ENCODE measurements at places on chromosomes 16 and 17.

- no peak for DNase-seq
Measured at GRCh38 chr17:47999582-47999981, 28.7 kb downstream of the CDK5RAP3 start.

GRCh38 chr17:63665527-63666214 is 34.3 kb downstream of the LIMD2 start:
- no peak for DNase-seq

- no peak for DNase-seq
Measured at GRCh38 chr17:10105513-10106001, 92.8 kb downstream of the GAS7 start.

DNA sequence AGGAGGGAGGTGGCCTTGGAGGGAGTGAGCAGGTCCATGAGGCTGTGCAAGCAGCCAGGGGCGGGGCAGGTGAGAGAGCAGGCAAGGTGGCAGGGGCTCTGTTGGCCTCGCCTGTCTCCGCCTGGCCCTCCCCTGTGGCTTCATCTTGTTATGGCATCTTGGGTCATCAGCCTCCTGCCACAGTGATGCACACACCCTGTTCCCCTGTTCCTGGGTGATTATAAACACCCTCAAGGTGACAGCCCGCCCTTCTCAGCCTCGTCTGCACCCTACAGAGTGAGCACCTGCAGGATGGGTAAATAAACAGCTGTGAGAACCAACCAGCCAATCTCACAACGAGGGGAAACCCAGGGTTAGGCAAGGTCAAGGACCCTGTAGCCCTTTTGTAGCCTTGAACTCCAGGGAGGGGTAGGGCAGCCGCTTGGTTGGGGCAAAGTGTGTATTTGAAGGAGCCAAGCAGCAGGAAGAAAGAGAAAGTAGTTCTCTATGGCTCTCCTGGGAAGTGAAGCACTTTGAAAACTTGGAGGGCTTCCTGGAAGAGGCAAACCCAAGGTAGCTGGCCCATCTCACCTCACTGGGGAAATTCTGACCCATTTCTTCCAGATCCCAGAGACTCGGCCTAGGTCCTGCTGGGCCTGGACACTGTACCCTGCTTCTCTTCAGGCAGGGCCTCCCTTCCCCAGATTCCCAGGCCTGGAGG is 60.6 kb downstream of the NT5M start:
- DNase-seq: no peak

- no peak for DNase-seq
Measured at GRCh38 chr16:73956587-73957494, 339.8 kb upstream of the PSMD7 start.

- no peak for DNase-seq
Measured at GRCh38 chr17:67655478-67656148, 62.1 kb upstream of the NOL11 start.

DNA sequence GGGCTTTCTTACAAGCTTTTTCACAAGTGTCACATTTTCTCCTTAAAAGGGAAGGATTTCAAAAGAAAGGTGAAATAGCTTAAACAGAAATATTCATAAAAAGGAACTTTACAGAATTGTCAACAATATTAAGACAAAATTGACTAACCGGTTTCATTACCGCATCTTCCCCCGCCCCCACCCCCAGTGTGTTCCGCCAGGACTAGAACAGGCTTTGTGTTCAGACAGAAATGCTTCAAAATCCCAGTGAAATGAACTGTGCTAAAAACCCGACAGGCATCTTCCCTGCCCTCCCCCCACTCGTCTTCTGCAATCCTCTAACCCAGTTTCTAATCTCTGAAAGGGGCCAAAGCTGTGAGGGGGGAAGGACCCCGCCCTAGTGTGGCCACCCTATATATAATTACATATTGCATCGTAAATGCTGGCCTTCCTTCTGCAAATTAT is 990 bp upstream of the ROGDI start:
- no peak for DNase-seq

GRCh38 chr17:31236137-31236536 is 60.9 kb downstream of the OMG start:
- no peak for DNase-seq

GRCh38 chr17:78257810-78258322 is 26.4 kb downstream of the TMEM235 start:
- no peak for DNase-seq

- DNase-seq: no peak
Measured at GRCh38 chr16:25235991-25236390, 19.2 kb downstream of the AQP8 start.

DNA sequence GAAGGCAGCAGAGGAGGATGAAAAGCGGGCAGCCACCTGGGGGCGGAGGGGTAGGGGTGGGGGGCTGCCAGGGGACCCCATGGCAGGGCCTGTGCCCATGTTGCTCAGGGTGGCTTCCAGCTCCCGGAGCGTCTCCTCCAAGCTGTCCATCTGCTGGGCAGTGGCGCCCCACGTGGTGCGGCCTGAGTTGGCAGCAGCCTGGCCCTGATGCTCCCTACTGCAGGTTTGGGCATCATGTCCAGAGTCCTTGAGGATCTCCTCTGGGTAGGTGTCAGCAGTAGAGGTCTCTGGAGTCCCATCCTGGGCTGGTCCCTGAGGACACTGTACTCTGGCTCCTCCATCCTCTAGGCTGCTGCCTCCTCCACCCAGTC is 60.9 kb downstream of the SRCIN1 start:
- no peak for DNase-seq

DNA sequence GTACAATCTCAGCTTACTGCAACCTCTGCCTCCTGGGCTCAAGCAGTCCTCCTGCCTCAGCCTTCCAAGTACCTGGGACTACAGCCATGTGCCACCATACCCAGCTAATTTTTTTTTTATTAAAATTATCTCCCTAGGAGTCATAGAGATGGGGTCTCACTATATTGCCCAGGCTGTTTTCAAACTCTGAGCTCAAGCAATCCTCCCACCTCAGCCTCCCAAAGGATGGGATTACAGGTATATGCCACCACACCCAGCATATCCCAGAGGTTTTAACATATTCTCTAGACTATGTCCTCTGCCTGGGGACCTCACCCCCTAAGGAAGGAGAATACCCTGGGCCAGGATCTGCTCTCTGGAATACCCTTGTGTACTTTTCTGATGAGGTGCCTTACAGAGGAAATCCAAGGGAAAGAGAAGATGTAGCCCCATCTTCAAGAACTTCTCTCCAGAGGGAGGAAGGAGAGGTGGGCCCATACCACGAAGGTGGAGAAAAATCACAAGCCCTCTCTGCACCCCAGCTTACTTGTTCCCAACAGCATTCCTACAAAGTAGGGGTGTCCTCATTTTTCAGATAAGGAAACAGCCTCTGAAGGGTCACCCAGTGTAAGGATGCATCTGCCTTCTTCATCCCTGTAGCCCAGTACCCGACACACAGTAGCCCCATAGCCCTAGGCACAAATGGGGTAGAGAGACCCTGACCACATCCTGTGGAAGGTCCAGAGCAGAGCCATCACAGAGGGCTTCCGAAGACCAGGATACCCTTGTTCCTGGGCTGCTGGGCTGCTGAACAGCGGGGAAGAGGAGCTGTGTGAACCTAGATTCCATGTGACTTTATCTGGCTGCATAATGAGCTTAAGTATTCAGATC is 151.6 kb downstream of the SOCS1 start:
- DNase-seq: no peak

- DNase-seq: no peak
Measured at GRCh38 chr17:33113991-33114370, 122.3 kb downstream of the SPACA3 start.

DNA sequence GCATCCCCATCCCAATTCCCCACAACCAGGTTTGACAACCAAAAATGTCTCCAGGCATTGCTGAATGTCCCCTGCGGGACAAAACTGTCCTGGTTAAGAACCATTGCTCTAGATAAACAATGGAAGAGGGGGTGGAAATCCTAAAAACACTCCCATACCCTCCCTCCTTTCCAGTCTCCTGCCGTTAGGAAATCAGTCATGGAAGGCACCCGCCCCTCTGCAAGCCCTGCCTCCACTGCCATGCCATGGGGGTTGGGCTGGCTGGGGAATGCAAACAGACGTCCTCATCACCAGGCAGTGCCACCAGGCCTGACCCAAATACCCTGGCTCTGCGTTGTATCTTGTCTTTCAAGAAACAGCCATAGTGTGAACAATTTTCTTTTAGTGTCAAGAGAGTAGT is 57.5 kb downstream of the CYTH1 start:
- DNase-seq: no peak

DNA sequence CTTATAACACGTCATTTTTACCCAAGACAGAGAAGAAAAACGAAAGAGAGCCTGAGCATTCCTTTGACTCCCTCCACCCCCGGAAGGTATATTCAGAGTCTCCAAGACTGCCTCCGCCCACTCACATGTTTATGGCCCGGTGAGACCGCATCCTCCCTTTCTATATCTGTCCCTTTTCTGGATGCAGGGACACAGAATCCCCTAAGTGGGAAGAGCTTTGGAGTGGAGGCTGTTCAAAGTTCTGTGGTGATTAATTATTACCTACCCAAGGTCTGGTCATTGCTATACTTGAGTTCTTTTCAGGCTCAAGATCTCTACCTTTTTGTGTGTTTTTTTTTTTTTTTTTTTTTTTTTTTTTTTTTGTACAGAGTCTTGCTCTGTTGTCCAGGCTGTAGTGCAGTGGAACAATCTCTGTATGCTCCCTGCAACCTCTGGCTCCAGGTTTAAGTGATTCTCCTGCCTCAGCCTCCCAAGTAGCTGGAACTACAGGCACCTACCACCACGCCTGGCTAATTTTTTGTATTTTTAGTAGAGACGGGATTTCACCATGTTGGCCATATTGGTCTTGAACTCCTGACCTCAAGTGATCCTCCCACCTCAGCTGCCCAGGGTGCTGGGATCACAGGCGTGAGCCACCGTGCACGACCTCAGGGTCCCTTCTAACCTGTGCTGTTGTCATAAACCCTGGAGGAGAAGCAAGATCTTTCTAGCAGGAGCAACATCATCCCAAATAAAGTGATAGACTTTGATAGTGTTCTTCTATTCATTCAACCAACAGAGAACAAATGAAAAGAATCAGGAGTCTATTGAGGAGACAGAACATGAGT is 407.1 kb downstream of the WWOX start:
- DNase-seq: no peak

DNA sequence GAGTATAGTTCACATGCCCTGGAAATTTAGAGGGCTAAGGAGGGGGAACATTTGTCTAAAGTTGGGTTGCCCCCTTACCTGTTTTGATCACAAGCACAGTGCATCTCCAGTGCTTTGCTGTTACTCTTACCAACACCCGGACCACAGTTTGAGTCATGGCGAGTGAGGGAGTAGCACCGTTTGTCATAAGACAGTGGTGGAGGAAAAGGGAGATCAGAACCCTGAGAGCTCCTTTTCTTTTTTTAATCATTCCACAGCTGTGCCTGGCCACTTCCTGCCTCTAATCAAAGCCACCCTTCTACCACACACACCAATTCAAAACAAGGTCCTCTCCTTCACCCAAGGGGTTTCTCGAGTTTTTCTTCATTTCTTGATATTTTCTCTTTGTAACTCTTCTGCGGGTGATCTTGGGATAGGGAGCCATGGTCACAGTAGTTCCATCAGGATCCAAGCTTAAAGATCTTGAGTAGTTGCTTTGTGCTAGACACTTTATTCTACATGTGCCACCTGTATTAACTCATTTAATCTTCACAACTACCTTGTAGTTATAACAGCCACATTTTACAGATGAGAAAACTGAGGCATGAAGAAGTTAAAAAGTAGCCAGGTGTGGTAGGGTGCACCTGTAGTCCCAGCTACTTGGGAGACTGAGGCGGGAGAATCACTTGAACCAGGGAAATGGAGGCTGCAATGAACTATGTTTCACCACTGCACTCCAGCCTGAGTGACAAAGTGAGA is 5.0 kb upstream of the MYL4 start:
- no peak for DNase-seq

DNA sequence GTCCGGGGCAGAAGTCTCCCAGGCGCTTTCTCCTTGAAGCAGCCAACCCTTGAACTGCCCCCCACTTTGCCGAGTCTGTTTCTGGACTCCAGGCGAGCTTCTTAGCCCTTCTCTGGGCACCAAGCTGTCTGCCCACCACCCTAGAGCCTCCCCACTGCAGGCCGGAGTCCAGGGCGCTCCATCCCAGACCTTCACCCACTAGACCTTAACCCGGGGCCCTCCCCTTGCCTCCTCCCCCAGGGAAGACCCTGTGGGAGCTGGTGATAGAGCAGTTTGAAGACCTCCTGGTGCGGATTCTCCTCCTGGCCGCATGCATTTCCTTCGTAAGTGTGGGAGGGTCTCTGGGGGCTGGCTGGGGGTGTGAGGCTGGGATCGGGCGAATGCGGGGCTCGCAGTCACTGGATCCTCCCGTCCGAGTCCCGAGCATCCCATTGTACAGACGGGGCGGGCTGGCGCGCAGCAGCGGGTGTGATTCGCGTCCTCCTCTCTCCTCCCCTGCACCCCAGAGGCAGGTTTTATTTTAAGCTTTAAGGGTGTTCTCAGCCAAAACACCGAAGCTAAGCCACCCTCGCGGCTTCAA is 1.1 kb downstream of the ATP2A1 start:
- DNase-seq: no peak

- DNase-seq: no peak
Measured at GRCh38 chr16:89495121-89495520, 4.8 kb upstream of the ANKRD11 start.

DNA sequence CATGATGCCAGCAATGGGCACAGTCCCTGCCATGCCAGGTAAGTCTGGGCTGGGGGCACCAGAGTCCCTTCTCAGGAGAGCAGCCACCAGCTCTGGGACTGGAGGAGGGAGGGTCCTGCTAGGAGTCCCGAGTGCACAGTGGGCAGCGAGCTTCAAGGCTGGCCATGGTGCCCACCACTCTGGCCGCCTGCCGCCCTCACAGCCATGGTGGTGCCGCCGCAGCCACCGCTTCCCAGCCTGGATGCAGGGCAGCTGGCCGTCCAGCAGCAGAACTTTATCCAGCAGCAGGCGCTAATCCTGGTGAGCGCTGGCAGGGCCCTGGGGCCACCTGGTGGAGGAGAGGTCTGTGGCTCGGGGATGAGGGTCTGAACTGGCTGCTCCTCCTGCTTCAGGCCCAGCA is 17.9 kb upstream of the SMIM5 start:
- DNase-seq: no peak

GRCh38 chr17:50101346-50102163 is 6.4 kb downstream of the PDK2 start:
- no peak for DNase-seq

GRCh38 chr16:64933885-64934284 is 188.0 kb downstream of the CDH11 start:
- no peak for DNase-seq
